Ovary (tissue), 10 donors: ENCODE measurements at places on chromosomes 7 and 10. TPM values are rescaled to one million over a fixed set of nuclear protein-coding genes. Genes with fewer than 3 reads are reported as not detected.

Gene NXPH1
- not detected for total RNA-seq

Gene LRRC18
- not detected for total RNA-seq

Gene PAPSS2
- total RNA-seq, result 33.2 TPM

Gene TYSND1
- total RNA-seq, result 12.4 TPM

Gene FOXP2
- total RNA-seq, result 16.7 TPM

Gene JCAD
- 18.3 TPM for total RNA-seq

Gene C10orf90
- not detected for total RNA-seq

Gene RBP3
- not detected for total RNA-seq

Gene LRRC4
- total RNA-seq, result 4.5 TPM

DNA sequence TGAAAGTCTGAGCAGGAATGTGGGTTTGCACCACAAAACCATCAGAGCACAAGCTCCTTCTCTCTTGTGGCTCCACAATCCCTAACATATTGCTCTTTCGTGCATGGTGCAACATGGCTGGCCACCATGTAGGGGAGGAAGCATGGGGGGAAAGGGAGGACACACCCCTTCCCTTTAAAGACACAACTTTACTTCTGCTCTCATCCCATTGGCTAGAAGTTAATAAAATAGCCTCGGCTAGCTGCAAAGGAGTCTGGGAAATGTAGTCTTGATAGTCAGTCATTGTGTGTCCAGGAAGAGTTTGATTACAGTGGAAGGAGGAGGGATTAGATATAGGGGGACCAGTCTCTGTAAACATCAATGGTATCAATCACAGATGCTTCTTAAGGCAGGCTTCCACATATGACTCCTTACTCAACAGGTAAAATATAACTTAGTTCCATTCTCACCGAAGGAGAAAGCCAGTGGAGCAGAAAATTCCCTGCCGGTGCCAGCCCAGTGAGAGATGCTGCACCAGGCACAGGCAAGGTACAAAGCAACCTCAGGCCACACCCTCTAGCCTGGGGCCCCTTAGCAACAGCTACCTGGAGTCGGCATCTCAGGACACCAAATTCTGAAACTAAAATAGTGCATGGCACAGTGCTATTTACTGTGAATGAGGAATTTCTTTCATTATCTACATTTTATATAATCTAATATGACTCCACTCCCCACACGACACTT is 124.7 kb upstream of the CTBP2 start:
- no peak for DNase-seq

- DNase-seq, result no peak
These were observed 328.2 kb downstream of the DNAJB6 start for GRCh38 chr7:157664871-157665633.

- no peak for DNase-seq
These were observed 72.2 kb upstream of the ABLIM1 start for GRCh38 chr10:114730291-114730690.

DNA sequence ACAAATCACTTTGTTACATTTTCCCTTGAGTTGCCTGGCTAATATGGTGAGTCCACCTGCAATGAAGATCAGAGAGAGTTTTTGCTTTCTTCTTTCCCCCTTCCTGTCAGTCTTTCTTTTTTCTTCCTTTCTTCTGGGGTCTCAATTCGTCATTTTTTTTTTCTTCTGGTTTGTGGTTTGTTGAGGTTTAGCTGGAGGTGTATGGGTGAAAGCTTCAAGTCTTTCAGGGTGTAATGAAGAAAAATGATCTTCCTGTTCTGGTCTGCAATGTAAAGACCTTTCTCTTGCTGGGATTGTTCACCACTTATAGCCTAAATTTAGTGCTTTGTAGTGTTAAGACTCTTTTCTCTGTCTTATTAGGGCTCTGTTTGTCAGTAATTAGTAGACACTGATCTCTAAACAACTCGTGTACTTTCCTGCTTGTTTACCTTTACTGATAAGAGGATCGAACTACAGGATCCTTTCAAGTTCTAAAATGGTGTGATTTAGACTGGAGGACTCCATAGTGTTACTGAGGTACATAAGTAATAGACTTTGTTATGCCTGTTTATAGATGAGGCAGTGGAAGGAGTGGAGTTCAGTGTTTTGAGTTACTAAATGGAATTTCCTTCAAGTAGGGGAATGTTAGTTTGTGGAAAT is 129.1 kb downstream of the SUGCT start:
- DNase-seq, result no peak

DNA sequence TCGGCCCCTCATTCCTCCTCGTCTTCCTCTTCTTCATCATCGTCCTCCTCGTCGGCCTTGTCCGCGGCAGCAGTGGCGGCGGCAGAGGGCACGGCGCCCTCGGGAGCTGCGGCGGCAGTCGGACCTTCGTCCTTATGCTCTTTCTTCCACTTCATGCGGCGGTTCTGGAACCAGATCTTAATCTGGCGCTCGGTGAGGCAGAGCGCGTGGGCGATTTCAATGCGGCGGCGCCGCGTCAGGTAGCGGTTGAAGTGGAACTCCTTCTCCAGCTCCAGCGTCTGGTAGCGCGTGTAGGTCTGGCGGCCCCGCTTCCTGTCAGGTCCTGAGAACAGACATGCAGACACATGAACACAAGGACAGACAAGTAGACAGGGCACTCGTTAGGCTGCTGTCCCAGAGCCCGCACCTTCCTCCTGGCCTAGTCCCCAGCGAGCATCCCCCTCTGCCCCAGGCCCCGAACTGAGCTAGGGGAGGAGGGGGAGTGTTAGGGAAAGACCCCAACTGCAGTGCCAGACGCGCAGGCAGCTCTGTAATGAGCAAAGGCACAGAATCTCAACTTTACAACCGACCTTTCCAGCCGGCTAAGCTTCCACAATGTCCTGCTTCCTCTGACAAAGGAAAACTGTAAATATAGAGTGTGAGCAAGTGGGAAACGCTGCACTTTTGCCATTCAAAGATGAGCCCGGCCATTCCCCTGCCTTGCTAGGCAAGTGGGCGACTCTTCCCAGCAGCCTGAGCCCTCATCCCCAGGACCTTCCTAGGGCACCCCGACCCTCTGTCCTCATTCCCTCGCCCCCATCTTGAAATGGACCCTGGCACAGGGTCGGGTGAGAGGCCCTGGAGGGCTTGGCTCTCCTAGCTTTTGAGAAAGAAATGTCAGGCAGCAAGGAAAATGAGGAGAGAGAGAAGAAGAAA is 1.3 kb downstream of the HOXA7 start:
- DNase-seq, result peak; percentile 30

DNA sequence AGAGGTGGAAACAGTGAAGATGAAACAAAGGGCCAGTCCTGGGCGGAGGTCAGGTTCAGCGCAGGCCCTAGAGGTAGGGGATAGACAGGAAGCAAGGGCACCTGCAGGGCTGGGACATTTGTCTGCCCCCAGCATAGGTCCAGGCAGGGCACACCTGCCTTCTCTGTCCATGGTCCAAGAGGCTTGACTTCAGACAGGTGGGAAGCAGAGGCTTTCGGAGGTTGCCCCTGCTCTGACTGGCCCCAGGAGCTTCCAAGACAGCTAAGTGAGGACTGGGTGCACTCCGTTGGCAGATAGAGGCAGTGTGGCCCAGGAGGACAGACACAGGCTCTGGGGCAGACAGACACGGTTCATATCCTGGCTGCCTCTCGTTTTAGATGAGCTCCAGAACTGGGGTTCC is 71.6 kb upstream of the GRB10 start:
- DNase-seq, result no peak

GRCh38 chr7:105831824-105832535 is 44.4 kb downstream of the ATXN7L1 start:
- no peak for DNase-seq

- no peak for DNase-seq
These were observed 22.1 kb upstream of the FBXW4 start for GRCh38 chr10:101716891-101717659.

DNA sequence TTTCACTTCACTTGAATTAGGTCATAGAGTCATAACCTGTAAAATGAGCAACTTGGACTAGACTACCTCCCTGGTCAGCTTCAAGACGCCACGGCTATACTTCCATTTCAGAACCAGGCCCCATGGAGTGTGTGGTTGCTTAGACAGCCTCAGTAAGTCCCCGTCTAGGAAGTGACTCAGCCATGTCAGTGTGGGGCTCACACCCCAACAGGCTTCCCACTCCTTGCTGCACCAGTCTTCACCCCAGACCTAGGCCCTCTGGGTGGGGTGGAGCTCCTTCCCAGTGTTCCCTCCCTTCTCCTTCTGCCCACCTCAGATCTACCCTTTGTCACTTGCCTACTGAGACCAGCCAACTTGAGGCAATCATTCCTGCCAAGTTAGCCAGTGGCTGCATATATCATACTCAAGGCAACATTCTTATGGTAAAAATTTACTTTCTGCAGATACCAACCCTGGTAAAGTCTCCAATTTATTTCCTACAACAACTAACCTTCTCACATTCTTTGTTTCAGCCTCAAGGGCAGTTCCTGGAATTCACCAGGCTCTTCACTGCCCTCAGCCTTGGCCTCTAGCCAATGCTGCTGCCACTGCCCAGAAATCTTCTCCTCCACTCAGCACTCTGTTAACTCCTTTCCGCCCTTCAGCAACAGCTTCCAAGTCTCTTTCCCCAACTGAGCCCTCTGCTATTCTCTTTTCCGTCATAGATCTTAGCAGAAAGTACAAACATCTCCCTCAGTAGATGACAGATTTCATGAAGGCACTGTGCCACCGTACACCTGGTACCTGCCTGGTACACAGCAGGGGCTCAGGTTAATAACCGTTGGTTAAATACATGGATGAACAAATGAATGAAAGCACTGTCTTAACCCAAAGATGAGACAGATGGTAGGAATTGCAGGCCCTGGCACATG is 31.3 kb upstream of the ZNRF2 start:
- peak; percentile 26 for DNase-seq

- peak; percentile 80 for DNase-seq
These were observed 1.8 kb downstream of the PARP12 start for GRCh38 chr7:140060788-140061606.

- DNase-seq, result no peak
These were observed 89.5 kb upstream of the SH2B2 start for GRCh38 chr7:102197161-102197560.

DNA sequence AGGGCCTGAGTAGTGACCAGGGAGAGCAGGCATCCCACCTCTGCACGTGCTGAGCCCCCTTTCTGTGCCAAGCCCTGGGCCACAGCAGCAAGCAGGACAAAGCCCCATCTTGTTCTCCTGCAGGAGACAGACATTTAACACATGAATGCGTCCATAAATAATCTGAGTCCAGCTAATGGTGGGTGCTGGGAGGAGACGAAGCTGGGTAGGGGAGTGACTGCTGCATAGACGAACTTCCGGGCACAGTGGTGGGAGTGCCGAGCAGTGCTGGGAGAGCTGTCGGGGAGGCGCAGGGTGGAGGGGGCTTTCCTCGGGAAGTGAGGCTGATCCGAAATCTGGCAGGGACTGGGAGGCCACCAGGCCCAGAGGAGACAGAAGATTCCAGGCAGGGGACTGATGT is 35.2 kb upstream of the SLC29A3 start:
- no peak for DNase-seq

GRCh38 chr10:76009531-76009930 is 578.1 kb downstream of the LRMDA start:
- no peak for DNase-seq

GRCh38 chr7:16845746-16846145 is 36.0 kb downstream of the AGR3 start:
- DNase-seq, result no peak

DNA sequence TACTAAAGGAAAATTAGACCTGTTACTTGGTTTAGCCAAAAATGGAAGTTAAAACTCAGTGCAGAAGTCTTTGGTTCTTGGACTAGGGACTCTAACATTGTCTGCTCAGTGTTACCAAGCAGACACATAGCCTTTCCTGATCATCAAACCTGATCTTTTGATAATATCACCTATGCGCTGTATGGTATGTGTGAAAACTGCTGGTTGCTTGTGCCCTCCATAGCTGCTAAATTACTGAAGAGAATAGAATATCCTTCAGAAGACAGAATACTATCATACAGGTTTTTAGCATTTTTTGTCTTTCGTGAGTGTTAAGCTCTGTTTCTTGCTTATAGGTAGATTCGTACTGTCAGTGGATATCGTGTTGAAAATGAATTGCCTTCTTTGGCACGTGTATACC is 68.7 kb downstream of the ST7 start:
- no peak for DNase-seq

DNA sequence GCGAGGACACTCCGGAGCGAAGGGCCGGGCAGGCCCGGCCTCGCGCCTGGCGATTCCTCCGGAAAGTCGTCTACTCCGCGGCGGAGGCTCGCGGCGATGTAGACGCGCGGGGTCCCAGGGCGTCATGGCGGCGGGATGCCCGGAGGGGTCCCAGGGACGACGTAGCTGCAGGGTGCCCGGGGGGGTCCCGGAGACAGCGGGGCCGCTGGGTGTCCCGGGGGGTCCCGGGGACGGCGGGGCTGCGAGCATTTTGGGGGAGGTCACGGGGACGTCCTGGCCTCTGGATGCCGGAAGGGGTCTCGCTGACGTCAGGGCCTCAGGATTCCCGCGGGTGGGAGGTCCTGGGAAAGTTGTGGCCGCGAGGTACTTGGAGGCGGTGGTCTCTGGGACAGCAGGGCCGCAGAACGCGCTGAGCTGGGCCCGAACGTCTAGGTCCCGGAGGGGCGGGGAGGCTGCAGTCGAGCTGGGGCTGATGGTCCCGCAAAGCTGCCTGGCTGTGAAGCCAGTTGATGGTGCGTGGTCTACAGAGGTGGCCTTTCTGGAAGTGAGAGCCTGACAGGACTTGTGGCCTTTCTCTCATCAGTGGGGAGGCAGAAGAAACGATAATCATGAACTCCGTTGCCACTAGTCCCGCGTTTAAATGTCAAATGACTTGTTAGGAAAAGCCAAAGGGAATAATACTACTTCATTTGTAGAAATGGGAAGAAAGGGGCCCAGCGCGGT is 637 bp downstream of the HSPA14 start:
- peak; percentile 25 for DNase-seq

GRCh38 chr10:120593693-120594092 is 136.7 kb downstream of the PLPP4 start:
- DNase-seq, result no peak

GRCh38 chr7:72279203-72279602 is 132.9 kb downstream of the CALN1 start:
- no peak for DNase-seq

- DNase-seq, result no peak
These were observed 275.8 kb downstream of the GRID1 start for GRCh38 chr10:86090807-86091206.

GRCh38 chr10:15461353-15462108 is 90.4 kb upstream of the FAM171A1 start:
- no peak for DNase-seq

GRCh38 chr7:45920502-45921380 is at the start of gene IGFBP3:
IGFBP3 (minus strand) TSS chr7:45921272; CDS start chr7:45921140, 132 bp downstream.
- peak; percentile 50 for DNase-seq

GRCh38 chr10:116170815-116171250 is 102.2 kb downstream of the GFRA1 start:
- DNase-seq, result no peak

- DNase-seq, result peak; percentile 79
These were observed 19.5 kb downstream of the WNT8B start for GRCh38 chr10:100482181-100482833.
